ENCODE measurements at places on chromosomes 1 and 21. TPM values are rescaled to one million over a fixed set of nuclear protein-coding genes. Genes with fewer than 3 reads are reported as not detected.

Gene LCE2C
- total RNA-seq = not detected

Gene SIM2
- total RNA-seq = 6.1 TPM

Gene OR2L13
- not detected for total RNA-seq

Gene VWA5B1
- not detected for total RNA-seq

Gene HES2
- total RNA-seq = 4.8 TPM

Gene CYP2J2
- total RNA-seq = not detected

Gene AHCYL1
- total RNA-seq = 43.4 TPM

Gene PRPF38B
- total RNA-seq = 21.0 TPM

Gene SLC9C2
- not detected for total RNA-seq

Gene CITED4
- 108 TPM for total RNA-seq

Gene TAS1R1
- total RNA-seq = not detected

Gene DNASE2B
- not detected for total RNA-seq

Gene HNRNPR
- total RNA-seq = 162 TPM

Gene OTUD3
- 2.8 TPM for total RNA-seq

Gene ACBD6
- total RNA-seq = 56.8 TPM

Gene CCDC17
- total RNA-seq = 0.26 TPM

Gene S100A5
- total RNA-seq = 1.1 TPM

Gene TSPAN1
- total RNA-seq = 3.0 TPM

Gene OLIG2
- total RNA-seq = 0.07 TPM

Gene CHRM3
- total RNA-seq = 0.09 TPM

Gene LDLRAD1
- total RNA-seq = not detected

Gene H6PD
- 5.2 TPM for total RNA-seq

Gene RGS16
- 0.16 TPM for total RNA-seq

Gene MTF2
- total RNA-seq = 9.8 TPM

Gene GBP7
- total RNA-seq = not detected

Gene FMOD
- not detected for total RNA-seq

Gene TRAF3IP3
- not detected for total RNA-seq

Gene BLACAT1
- not detected for total RNA-seq

Gene GLIS1
- 0.02 TPM for total RNA-seq

Gene PGLYRP4
- not detected for total RNA-seq

Gene LRRC71
- total RNA-seq = 0.15 TPM

Gene PTGFRN
- 14.0 TPM for total RNA-seq

Gene HIVEP3
- total RNA-seq = 3.8 TPM

Gene FCRL4
- not detected for total RNA-seq

Gene GPX7
- not detected for total RNA-seq

Gene LPGAT1
- 28.0 TPM for total RNA-seq

Gene TMCC2
- 1.4 TPM for total RNA-seq

Gene STYXL2
- not detected for total RNA-seq

Gene TEDDM1
- not detected for total RNA-seq

Data from A549 treated with AZD2906 at 1 μM for 4 hours (cell line).